Mucosa of descending colon (tissue), 3 donors: ENCODE measurements at places on chromosomes 5 and 9.

DNA sequence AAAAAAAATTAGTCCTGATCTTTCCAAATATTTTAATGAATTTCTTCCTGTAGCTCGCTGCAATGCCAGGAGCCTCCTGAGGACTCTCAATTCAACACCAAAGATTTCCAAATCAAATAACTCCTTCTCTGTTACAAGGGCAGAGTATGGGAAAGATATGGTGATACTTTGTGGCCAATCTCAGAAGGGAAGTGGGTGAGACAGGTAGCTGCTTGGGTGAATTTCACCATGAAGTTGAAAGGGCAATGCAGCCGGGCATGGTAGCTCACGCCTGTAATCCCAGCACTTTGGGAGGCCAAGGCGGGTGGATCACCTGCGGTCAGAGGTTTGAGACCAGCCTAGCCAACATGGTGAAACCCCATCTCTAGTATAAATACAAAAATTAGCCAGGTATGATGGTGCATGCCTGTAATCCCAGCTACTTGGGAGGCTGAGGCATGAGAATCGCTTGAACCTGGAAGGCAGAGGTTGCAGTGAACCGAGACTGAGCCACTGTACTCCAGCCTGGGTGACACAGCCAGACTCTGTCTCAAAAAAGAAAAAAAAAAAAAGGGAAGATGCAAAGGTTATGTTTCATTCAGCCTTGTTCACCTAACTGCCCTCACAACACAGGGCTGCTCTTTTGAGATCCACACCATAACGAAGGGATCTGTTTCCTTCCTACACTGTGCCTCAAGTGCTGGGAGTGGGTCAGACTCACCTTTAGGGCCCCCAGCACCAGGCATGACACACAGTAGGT is 58.6 kb downstream of the PTPN3 start:
- DNase-seq, result no peak

- no peak for DNase-seq
Observed at GRCh38 chr5:143913008-143913752, 101.2 kb downstream of the HMHB1 start.

DNA sequence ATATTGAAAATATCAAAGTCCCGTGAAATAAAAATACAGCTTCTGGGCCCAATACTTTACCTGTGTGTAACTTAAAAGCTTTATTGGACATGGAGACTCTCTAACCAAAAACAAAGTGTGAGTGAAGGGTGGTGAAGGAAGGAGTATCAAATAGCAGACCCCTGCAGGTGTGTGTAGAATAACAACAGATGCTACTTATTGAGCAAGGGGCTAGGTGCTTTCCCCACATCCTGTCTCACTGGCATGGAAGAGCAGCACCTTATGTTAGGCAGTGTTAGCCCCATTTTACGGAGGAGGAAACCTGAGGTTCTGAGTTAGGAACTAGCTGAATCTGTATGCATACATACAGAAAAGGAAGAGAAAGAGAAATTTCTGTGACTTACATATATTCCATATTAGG is 21.8 kb downstream of the SLIT3 start:
- DNase-seq, result no peak

GRCh38 chr5:132221781-132222648 is 5.6 kb downstream of the P4HA2 start:
- no peak for DNase-seq

DNA sequence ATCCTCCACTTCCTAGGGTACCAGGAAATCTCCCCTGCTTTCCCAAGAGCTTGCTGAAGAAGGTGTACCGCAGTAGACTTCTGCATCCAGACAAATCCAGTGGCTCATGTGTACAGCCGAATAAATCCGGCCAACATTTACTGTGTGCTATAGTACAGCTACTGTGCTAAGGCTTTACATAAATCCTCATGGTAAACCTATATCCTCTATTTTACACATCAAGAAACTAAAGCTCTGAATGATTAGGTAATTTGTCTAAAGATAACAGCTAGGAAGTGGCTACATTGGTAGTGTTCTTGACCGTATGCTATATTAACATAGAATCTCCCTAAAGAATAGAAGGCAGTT is 511 bp upstream of the WDR41 start:
- no peak for DNase-seq

- DNase-seq, result peak; percentile 47
Observed at GRCh38 chr9:93061791-93062763, 3.6 kb downstream of the SUSD3 start.

GRCh38 chr9:124880501-124880900 is 18.6 kb downstream of the ARPC5L start:
- no peak for DNase-seq

DNA sequence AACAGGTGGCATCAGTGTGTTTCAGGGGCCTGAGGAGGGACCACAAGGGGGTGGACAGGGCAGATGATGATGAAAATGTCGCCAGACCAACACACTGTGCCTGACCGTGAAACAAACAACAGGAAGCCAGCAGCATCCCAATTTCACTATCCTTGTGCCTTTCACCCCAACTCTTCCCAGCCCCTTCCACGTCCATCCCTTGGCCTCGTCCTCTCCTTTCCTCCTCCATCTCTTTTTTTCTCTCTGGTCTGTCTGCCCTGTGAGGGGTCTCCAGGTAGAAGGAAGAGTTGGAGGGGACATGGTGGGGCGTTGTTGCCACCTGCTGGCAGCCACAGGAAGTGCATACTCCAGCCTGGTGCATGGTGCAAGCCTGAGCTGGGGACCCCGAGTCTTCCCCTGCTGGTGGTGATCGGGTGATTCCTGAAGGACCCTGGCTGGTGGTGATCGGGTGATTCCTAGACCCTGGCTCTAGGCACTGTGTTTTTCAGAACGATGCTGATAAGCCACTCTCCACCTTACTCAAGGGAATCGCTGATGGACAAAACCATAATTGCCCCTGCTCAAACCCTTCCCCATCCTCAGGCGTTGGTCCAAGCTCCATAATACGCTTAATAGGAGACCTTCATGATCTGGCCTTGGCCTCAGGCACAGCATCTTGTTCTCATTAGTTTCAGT is 21.7 kb upstream of the NSD1 start:
- no peak for DNase-seq

DNA sequence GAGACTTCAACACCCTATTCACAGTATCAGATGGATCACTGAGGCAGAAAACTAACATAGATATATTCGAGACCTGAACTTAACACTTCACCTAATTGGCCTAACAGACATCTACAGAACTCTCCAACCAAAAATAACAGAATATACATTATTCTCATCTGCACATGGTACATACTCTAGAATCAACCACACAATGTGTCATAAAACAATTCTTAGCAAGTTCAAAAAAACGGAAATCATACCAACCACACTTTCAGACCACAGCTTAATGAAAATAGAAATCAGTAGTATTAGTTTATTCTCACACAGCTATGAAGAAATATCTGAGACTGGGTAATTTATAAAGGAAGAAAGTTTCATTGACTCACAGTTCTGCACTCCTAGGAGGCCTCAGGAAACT is 387.9 kb downstream of the DEPDC1B start:
- DNase-seq, result no peak

GRCh38 chr9:126526218-126527108 is 87.3 kb upstream of the LMX1B start:
- no peak for DNase-seq

DNA sequence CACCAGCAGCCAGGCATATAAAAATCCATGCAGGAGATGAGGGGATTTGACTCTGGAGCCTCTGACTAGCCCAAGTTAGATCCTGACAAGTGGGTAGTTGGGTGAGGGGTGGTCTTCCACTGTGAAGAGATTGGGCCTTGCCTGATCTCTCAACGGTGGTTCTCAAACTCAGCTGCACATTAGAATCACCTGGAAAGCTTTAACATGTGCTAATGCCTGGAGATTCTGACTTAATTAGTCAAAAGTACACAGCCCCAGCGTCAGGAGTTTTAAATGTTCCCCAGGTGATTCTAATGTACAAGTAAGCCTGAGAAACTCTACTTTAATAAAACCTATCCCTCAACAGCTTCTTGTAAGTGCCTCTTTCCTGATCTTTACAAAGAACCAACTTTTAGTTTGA is 57.5 kb downstream of the GCNT4 start:
- DNase-seq, result no peak
